ENCODE measurements at places on chromosomes 13 and 19.

DNA sequence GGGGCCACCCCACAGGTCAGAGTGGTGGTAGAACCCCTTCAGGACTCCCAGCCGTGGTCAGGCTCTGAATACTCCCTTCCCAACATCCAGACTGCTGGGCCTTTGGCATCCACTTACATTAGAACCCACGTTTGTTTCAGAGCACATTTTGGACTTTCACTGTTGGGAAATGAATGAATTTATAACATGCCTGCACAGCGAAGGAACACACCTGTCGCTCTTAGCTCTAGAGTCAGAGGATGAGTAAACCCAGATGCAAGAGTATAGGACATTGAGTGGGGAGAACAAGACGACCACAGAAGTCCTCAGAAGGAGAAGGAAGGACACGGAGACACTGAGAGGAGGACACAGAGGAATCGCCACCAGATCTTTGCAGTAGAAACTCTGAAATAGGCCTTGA is 30.9 kb downstream of the SHISA2 start:
- no peak for DNase-seq

- DNase-seq = no peak
Measured at GRCh38 chr19:33054623-33055022, 10.1 kb downstream of the RHPN2 start.

DNA sequence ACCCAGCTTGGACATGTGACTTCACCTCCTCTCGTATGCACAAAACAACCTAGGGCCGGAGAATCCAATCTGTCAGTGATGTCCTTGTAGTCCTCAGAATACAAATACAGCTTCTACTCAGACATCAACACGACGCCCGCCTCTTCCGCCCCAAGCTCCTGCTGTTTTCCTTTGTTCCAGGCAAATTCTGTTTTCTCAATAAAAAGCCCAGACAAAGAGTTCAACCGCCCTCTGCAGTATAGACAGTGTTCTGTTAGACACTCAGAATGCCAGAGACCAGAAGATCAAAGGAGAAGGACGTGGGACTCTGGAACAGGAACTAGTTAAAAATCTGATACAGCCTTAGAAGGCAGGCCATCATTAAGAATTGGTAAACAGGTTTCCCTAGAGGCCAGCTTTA is 42.0 kb upstream of the GGACT start:
- no peak for DNase-seq

DNA sequence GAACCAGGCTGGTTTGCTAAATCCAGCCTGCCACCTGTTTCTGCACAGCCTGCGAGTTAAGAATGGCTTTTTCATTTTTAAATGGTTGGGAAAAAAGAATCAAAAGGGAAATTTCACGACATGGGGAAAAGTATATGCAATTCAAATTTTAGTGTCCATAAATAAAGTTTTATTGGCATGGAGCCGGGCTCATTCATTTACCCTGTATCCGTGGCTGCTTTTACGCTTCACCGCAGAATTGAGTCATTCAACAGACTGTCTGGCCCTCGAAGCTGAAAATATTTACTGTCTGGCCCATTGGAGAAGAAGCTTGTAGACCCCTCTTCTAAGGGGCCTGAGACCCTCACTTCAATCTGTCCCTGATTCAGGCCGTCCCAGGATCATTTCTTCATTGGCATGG is 26.1 kb downstream of the IER2 start:
- no peak for DNase-seq

DNA sequence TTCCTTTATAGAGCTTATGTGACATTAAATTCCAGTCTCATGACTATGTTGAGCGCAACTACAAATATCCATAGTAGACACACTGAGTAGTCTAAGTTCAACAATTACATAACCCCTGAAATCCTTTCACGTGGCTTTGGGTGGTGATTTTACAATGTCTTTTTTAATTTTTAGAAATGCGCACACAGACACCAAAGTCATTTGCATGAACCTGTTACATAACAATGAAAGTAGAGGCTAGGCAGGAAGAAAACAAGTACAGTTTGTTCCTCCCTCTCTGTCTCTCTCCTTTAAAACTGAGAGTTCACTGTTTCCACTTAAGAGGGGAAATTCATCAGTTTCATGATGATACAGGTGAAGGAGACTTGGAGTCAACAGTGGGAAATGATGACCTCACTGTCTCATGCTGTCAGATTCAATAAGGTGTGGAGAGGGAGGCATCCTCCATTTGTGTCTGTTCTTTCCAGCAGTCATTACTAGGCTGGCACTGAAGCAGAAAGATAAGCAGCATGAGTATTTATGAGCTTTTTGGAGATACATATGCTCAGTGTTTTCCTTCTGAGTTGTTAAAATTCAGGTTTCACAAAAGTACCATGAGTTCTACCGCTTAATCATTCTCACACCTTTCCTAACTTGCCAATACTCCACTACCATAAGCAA is 201.8 kb downstream of the LHFPL6 start:
- DNase-seq = no peak

GRCh38 chr19:29663861-29664752 is 1.2 kb upstream of the PLEKHF1 start:
- no peak for DNase-seq

DNA sequence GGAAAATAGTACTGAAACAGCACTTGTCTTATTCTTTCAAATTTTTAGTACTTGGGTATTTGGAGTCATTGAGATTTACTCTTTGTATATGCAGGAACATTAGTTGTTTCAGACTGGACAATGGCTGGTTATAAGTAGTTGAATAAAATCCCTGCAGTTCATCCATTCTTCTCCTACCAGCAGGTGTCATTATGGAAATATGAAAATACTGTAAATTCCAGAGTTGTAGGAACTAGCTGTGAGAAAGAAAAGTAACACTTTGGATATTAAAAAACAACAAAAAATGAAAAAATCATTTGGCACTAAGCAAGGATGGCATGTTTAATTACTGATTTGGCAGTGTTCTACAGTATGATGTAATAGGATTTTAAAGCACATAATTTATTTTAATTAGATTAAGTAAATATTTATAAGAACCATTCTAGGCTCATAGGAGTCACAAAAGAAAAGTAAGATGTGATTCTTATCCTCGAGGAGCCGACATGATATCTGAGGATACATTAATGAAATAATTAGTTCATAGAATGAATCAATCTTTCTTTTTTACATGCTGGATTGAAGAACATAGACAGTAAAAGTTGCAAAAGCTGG is 155.3 kb downstream of the KCNRG start:
- no peak for DNase-seq

DNA sequence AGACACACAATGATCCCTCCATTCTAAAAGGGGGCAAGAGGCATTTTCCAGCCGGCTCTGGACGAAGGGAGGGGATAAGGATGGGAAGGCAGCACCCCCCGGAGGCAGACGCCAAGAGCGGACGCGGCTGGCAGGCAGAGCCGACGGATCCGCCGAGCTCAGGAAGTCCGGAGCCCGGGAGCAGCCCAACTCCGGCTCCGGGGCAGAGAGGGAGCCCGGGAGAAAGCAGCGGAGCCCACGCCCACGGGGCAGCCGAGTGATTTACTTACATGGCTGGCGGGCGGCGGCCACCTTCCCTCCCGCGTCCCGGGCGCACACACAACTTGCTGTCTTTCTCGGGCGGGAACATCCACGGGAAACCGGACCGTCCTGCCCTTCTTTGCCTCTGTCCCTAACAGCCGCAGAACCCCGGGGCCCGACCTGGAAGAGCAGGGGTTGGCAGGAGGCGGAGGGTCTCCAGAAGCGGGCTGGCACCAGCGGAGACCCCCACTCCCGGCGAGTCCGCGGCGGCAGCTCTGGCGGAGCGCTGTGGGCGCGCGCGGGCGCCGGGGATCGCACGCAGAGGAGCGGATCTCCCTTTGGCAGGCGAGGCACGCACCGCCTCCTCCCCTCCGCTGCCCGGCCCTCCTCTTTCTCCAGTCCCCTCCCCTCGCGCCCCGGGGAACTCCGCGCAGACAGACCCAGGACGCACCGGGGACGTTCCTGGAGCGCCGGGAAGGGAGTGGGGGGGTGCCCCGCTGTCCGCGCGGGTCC is at the start of gene LHFPL6:
TSS of gene LHFPL6 (minus strand) at position 580 of the 753 bp plus-strand sequence.
- DNase-seq = peak; percentile 71

- DNase-seq = no peak
Measured at GRCh38 chr19:10762656-10763055, 44.8 kb downstream of the DNM2 start.

GRCh38 chr13:113730258-113730691 is 28.8 kb upstream of the TMEM255B start:
- no peak for DNase-seq

DNA sequence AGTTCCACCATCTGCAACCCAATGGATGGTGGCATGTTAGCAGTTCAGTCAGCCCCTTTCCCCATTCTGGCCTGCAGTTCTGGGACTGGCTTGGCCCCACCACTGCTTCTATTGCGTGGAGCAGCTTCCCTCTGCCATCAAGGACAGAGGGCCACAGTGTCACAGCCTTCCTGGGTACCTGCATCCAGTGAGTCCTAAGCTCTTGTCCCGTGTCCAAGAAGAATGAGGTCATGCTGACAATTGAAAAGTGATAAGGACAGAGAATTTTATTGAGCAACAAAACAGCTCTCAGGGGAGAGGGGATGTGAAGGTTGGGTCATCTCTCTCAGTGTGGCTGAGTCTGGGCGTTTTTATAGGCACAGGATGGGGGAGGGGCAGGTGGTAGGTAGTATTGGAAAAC is 33.5 kb upstream of the SIN3B start:
- no peak for DNase-seq

DNA sequence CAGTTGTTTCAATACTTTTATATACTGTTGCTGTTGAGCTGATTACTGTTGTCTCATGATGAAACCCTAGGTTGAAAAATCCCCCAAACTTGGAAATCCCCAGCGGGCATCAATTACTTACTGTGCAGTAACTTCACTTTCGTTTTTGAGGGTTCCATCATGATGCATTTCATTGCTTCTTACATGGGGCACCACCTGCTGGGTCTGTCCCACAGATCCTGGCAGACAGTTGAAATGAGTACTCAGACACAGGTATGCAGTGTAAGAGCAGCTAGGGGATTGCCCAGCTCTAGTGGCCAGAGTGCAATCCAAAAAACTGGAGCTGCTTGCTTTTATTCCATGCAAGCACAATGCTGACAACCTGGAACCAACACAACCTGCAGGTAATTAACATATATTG is 132.5 kb upstream of the ZNF91 start:
- DNase-seq = no peak

DNA sequence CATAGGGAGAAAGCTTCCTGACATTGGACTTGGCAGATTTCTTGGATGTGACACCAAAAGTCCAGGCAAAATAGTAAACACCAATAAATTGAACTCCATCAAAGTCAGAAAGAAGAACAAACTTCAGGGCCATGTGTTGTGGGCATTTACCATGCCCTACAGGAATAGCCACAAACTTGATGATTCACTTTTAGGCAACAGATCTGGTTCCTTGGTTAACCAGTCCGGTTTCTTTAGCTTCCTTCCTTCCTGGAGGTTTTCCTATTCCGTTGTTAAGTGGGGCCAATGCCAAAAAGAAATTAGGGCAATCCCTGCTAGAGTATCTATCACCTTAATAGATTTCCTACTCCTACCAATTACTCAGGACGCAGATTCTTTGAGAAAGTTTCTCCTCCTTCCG is 25.2 kb downstream of the IGFL1 start:
- no peak for DNase-seq

DNA sequence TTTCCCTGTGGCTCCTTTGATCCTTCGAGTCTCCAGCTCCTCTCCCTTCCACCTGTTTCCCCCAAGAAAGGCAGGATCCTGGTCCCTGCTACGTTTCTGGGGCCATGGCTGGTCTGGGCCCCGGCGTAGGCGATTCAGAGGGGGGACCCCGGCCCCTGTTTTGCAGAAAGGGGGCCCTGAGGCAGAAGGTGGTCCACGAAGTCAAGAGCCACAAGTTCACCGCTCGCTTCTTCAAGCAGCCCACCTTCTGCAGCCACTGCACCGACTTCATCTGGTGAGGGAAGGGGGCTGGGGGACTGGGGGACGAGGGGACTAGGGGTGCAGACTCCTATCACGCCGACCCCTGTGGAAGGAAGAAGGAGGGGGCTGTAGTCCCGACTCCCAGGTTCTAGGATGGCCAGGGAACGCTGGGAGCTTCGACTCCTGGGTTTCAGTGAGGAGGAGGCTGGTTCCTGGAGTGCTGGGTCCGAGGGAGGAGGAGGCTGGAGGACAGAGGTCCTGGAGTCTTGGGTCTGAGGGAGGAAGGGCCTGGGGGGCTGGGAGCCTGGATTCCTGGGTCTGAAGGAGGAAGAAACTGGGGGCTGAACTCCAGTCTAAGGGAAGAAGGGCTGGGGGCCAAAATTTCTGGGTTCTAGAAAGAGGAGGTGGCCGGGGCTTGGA is 524 bp downstream of the PRKCG start:
- no peak for DNase-seq

DNA sequence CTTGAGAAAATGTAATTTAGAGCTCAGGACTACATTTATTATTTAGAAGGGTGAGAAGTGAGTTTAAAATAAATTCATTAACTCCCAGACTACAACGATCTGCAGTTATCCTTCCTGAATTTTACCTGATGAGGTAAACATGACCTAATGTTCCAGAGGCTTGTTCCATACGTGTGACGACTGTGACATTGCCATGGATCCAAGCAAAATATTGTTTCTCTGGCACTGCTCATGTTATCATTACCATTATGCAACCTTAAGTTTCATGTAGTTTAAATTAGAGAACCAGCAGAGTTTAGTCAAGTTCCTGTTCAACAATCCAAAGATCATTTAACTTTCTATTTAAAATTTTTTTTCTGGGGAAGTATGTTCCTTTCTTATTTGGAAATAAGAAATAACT is 279.6 kb downstream of the KLF5 start:
- no peak for DNase-seq

DNA sequence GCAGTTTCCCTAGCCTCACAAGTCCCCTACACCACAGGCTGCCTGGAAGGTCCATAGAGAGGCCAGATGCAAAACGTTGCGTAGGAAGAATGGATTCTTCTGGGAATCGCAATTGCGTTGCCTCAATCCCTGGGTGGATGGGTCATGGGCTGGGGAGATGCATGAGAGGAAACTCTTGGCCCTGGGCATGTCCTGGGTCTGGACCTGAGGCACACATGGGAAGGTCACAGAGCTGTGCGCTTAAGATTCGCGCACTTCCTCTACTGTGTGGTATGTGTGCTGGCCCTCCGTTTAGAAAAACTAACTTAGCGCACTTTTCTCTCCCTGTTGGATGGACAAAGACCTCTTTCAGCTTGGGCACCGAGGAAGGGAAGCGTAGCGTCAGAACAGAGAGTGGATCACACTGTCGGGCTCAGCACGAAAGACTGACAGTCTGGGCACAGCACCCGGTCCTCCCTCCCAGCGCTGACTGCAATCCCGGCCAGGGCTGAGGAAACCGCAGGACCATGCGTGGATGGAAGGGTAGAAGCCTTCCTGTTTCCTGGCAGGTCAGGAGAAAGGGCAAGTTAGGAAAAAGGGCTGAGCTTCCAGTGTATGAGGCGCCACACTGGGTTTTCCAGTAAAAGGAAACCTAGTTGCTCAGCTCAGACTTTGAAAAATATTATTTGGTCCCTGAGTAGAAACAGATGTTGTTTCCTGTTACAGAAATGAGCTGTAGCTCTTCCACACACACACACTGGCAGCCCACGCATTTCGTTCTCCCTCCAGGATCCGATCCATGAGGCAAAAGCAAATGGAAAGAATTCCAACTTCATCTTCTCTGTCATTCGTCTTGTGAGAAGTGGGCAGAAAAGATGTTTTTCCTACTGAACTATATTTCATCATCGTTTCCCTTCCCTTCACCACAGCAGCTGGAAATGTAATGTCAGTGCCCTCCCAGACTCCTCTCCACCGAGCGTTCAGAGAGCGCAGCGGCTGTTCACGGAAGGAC is 86.0 kb downstream of the ING1 start:
- DNase-seq = no peak

- DNase-seq = no peak
Measured at GRCh38 chr13:73307481-73307880, 248.7 kb downstream of the KLF5 start.

- no peak for DNase-seq
Measured at GRCh38 chr19:45045671-45046353, 7.0 kb downstream of the CLASRP start.

- no peak for DNase-seq
Measured at GRCh38 chr13:44015811-44016210, 136.1 kb downstream of the LACC1 start.

All from omental fat pad (tissue), 4 donors.